ENCODE measurements at places on chromosomes 12 and 14. TPM values are rescaled to one million over a fixed set of nuclear protein-coding genes. Genes with fewer than 3 reads are reported as not detected.

DNA sequence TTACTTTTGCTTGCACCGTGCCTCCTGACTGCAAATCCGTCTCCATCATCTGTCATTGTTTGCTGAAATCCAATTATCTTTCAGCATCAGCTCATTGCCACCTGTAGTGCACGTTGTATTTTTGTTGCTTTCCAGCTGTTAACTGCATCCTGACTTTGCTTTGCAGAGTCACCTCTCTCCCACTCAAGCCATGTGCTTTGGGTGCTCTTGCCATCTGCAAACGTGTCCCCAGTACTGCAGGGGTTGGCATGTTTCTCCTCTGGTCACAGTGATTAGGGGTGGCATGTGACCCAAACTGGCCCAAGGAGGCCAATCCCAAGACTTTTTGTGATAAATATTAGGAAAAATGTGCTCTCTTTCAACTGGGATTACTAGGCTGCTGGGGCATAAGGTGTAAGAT lies 10.5 kb upstream of the TMED2 start:
- H3K27me3 ChIP-seq = no peaks in the 10 kb centered on the region
- no peak overlapping the region for H3K27ac ChIP-seq
- no peak overlapping the region for H3K4me3 ChIP-seq
- no peaks in the 10 kb centered on the region for H3K4me1 ChIP-seq
- H3K36me3 ChIP-seq = no peaks in the 10 kb centered on the region

Gene REP15
- total RNA-seq = not detected

- no peak overlapping the region for H3K4me3 ChIP-seq
- H3K27ac ChIP-seq = no peak overlapping the region
- H3K4me1 ChIP-seq = no peaks in the 10 kb centered on the region
- H3K27me3 ChIP-seq = no peaks in the 10 kb centered on the region
- DNase-seq = no peak
Observed at GRCh38 chr12:24510581-24511125, 438.2 kb downstream of the BCAT1 start.

Gene C12orf56
- total RNA-seq = 0.34 TPM

- no peaks in the 10 kb centered on the region for H3K36me3 ChIP-seq
- peak overlapping the region; percentile 80 for H3K27ac ChIP-seq
- no peak for DNase-seq
- peak overlapping the region; percentile 85 for H3K4me3 ChIP-seq
Observed at GRCh38 chr12:109999649-109999971, 380 bp downstream of the ANKRD13A start.

- no peaks in the 10 kb centered on the region for H3K27me3 ChIP-seq
- no peaks in the 10 kb centered on the region for H3K36me3 ChIP-seq
- no peak overlapping the region for H3K27ac ChIP-seq
- no peaks in the 10 kb centered on the region for H3K4me1 ChIP-seq
- H3K4me3 ChIP-seq = no peak overlapping the region
Observed at GRCh38 chr14:90442388-90442787, 45.6 kb downstream of the CALM1 start.

GRCh38 chr14:52918486-52918885 lies 32.4 kb downstream of the FERMT2 start:
- peak overlapping the region; percentile 55 for H3K27ac ChIP-seq
- H3K4me3 ChIP-seq = no peak overlapping the region
- H3K36me3 ChIP-seq = no peaks in the 10 kb centered on the region
- peak; percentile 55 for DNase-seq
- H3K27me3 ChIP-seq = no peaks in the 10 kb centered on the region

- no peaks in the 10 kb centered on the region for H3K4me1 ChIP-seq
- no peak overlapping the region for H3K27ac ChIP-seq
- DNase-seq = no peak
- no peak overlapping the region for H3K4me3 ChIP-seq
- no peaks in the 10 kb centered on the region for H3K36me3 ChIP-seq
Observed at GRCh38 chr12:82810568-82810967, 123.9 kb downstream of the TMTC2 start.

- H3K27me3 ChIP-seq = no peaks in the 10 kb centered on the region
- no peak overlapping the region for H3K4me3 ChIP-seq
- H3K36me3 ChIP-seq = no peaks in the 10 kb centered on the region
- no peak overlapping the region for H3K27ac ChIP-seq
Observed at GRCh38 chr14:100022772-100023451, 42.3 kb upstream of the EVL start.

Gene GLI1
- 0.45 TPM for total RNA-seq

DNA sequence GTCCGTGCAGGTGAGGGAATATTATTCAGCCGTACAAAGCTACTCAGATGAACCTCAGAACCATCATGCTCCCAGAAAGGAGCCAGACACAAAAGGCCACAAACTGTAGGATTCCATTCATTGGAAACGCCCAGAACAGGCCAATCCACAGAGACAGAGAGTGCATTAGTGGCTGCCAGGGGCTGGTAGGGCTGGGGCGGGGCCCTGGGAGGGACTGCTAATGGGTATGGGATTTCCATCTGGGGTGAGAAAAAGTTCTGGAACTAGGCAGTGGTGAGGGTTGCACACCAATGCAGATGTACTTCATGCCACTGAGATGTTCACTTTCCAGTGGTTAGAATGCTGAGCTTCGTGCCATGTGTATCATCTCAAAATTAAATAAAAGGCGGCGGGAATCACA lies 101.1 kb downstream of the RFLNA start:
- H3K4me3 ChIP-seq = no peak overlapping the region
- H3K27ac ChIP-seq = no peak overlapping the region
- DNase-seq = no peak
- H3K4me1 ChIP-seq = peaks cover 16% of the 10 kb centered on the region
- peaks cover 74% of the 10 kb centered on the region for H3K36me3 ChIP-seq

Gene CLEC1A
- total RNA-seq = not detected

GRCh38 chr14:51176839-51177238 lies 63.2 kb upstream of the TMX1 start:
- H3K27me3 ChIP-seq = no peaks in the 10 kb centered on the region
- DNase-seq = no peak
- H3K27ac ChIP-seq = no peak overlapping the region
- H3K4me1 ChIP-seq = no peaks in the 10 kb centered on the region
- H3K36me3 ChIP-seq = no peaks in the 10 kb centered on the region

DNA sequence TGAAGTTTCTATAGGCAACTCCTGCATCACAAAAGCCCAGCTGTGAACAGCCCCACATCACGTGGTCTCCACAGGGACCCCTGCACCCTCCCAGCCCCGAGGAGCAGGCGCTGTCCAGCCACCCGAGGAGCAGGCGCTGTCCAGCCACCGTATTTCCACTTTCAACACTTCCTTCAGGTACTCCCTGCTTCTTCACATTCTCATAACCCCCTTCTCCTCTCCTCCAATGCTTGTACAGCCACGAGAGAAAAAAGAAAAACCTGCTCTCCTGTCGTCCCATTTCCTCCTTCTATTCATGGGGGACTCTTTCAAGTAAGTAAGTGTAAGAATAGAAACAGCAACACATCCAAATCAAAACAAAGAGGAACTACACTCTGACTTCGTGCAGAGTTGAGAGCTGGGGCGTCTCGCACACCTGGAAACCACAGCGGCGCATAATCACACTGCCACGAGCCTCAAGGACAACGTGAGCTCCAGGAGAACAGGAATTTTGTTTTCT lies 11.9 kb downstream of the CDC42BPB start:
- no peak overlapping the region for H3K27ac ChIP-seq
- DNase-seq = no peak
- no peaks in the 10 kb centered on the region for H3K27me3 ChIP-seq
- H3K4me1 ChIP-seq = no peaks in the 10 kb centered on the region
- no peaks in the 10 kb centered on the region for H3K36me3 ChIP-seq
- no peak overlapping the region for H3K4me3 ChIP-seq

Measured in naive thymus-derived CD4-positive, alpha-beta T cell (primary cell).